Astrocyte of the cerebellum (primary cell): ENCODE measurements at places on chromosomes 6 and 20.

- DNase-seq: no peak
Measured at GRCh38 chr20:8062756-8063155, 43.2 kb upstream of the TMX4 start.

- no peak for DNase-seq
Measured at GRCh38 chr6:33029328-33030184, 20.2 kb upstream of the HLA-DOA start.

DNA sequence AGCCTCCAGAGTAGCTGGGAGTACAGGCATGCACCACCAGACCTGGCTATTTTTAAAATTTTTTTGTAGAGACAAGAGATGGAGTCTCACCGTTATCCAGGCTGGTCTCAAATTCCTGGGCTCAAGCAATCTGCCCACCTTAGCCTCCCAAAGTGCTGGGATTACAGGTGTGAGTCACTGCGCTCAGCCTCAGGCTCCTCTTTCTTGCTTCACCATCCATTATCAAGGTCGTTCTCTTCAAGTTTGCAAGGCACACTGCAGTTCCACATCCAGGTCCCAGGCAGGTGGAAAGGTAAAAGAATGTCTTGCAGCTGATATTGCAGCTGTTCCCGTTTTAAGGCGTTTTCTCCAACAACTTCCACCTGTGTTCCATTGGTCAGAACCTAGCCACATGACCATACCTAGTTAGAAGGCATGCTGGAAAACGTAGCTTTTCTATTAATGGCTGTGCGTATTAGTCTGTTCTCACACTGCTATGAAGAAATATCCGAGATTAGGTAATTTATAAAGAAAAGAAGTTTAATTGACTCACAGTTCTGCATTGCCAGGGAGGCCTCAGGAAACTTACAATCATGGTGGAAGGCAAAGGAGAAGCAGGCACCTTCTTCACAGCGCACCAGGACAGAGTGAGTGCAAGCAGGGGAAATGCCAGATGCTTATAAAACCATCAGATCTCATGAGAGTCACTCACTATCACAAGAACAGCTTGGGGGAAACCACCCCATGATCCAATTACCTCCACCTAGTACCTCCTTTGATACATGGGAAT is 51.7 kb downstream of the PCNA start:
- no peak for DNase-seq

DNA sequence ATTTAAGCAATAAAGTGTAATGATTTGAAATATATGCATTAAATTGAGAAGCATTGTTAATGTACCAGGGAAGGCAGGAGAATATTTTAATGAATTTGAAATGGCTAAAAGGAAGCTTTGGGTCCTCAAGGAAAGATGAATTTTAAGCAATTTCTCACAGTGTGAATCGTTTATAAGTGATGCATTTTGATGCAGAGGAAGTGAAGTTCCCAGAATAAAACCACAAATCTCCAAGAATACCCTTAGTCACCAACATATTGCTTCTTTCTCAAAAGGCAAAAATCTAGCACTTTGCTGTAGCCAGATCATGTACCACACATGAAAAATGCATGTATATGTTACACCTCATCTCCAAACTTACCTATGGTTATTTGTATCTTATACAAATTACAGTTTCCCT is 11.7 kb downstream of the TPD52L1 start:
- peak; percentile 35 for DNase-seq

DNA sequence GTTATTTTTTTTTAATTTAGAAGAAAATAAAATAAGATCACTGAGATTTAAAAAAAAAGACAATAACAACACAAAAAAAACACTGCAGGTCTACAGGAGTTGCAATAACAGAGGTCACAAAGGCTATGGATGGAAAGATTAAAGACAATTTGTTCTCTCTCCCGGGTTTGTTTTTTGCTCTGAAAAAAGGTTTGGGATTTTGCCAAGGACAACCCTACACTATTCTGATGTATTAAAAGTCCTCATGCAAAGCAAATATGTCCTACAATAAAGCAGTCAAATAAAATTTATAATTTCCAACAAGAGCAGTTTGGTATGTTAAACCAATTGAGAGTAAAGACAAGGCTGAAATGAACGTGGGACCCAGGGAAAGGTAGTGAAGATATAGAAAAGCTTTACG is 55.6 kb downstream of the PTPRK start:
- no peak for DNase-seq

GRCh38 chr6:45574885-45575284 is 197.2 kb upstream of the SUPT3H start:
- no peak for DNase-seq

GRCh38 chr6:135438907-135439535 is 58.5 kb downstream of the AHI1 start:
- DNase-seq: no peak

DNA sequence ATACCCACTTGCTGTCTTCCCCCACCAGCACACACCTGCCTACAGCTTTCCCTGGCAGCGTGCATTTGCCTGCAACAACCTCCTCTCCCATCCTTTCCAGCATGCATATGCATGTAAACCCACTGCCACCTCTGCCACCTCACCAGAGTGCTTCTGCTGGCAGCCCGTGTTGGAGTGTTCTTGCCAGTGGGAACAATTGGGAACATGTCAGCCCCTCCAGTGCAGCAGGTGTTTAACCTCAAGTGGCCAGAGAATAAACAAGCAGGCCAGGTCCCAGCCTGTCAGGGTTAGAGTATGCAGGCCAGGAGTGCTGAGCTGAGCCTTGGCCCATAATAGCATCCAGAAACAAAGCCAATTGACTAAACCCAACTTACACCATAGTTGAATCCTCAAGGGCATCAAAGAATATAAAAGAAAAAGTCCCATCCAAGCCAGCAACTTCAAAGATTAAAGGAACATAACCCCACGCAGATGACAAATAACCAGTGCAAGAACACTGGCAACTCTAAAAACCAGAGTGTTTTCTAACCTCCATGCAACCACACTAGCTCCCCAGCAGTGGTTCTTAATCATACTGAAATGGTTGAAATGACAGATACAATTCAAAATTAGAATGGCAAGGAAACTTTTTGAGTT is 1212.1 kb upstream of the CITED2 start:
- DNase-seq: no peak

DNA sequence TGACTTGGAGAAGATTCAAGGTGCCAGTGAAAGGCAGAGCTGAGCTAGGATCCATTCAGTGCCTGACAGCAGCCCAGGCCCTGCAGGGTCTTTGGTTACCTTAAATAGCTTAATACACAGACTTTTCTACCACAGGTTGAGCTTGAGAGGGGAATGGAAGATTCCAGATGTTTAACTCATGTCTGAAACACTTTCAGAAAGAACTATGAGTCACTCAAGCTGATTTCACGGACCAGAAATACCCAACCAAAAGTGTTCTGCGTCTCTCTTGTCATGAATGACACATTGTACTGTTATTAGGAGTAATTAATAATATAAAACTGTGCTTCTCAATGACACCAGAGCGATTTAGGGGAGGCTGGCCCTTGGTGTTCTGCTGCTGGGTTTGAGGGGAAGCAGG is 6.4 kb upstream of the PMEPA1 start:
- peak; percentile 48 for DNase-seq

- DNase-seq: no peak
Measured at GRCh38 chr6:80339421-80339820, 232.9 kb downstream of the BCKDHB start.
